ENCODE measurements at places on chromosomes 2 and 18.

DNA sequence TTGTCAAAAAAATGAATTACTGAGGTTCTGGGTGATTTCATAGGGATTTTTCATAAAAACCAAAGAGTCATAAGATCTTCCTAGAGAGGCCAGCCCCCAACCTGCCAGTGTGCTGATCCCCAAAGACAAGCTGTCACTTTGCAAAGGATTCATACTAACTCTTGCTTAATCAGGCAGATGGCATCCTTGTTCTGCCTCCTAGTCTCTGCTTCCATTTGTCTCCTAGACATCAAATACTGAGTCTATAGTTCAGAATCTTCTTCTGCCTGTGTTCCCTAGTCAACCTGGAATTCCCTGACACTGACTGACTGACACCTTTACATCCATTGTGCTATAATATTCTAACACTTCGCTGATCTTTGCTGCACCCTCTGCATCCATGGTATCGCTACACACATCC, 84.9 kb downstream of the SLC8A1 start:
- no peak for DNase-seq

GRCh38 chr2:60516383-60516811, 37.1 kb downstream of the BCL11A start:
- DNase-seq, result peak; percentile 90

GRCh38 chr2:218924757-218925156, 34.7 kb upstream of the CDK5R2 start:
- no peak for DNase-seq

DNA sequence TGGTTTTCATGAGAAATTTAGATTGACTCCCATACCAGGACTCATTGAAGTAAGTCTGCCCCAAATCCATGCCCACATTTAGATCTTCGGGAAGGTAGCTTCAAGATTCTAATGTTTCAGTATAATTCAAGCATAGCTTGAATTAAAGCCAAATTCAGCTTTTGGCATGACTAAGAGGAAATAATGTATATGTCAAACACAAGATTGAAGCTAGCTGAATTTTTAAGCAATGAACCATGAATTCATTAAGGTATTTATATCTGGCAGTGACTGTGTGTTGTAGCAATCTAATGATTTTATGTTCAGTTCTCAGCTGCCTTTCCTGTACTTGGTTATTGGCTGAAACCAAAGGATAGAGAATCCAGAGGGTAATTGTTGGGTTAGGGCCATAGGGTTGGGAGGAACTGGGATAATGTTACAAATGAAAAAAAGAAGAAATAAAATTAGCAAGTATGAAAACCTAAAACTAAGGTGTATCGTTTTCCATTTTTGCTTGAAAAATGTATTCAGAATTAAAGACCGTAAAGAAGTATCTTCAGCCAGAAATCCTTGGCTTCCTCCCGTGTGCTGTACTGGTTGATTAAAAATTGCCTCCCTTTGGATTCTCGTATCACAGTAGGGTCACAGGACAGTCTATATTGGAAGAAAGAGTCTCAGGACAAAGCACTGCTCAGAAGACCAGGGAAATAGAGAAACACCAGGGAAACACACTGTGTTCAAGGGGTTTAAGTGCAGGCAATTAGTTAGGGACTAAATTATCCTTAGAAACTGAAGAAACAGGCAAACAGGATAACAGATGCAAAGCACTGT, 119.0 kb upstream of the FN1 start:
- DNase-seq, result no peak

DNA sequence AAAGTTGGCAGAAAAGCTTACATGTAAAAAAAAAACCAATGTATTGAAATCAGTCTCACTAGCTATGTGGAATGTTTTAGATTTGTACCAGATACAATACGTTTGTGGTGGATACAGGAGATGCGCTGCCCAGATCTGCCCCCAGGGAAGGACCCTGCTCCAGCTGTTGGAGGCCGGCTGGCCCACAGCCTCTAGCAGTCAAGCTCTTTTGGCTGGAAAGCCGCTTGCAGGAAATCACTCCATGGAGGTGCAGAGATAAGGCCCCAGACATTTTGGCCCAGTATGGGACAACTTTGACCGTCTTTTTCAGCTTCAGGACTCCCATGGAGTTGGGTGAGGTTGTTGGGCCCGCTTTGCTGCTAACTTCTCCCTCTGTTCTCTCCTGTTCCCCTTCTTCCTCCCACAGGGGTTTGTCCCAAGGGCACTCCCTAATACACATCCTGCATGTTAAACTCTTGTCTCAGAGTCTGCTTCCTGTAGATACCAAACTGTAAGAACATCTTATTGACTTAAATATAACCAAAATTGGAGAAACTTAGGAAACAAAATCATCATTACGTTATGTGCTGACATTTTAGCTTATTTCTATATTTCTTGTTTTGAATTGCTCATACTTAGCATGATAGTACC, 1.7 kb upstream of the QPCT start:
- no peak for DNase-seq

GRCh38 chr2:199456383-199457146, 1.2 kb downstream of the SATB2 start:
- DNase-seq, result no peak

DNA sequence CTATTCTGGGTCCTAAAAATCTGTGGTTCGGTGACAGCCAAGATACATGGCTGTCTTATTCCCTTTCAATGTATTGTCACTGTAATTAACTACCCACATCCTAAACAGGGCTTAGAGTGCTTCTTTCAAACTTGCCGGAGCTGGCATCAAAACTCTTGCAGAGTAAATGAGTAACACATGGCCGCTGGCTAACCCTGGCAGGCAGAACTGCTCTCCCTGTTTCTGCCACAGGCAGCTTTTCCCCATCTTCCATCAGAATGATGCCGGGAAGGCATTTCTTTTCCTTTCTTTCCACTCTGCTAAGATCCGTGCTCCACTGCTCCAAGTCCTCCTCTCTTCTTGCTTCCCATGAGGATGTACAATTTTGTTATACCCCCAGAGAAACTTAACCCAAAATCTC, 54.8 kb upstream of the PTPRM start:
- DNase-seq, result no peak

DNA sequence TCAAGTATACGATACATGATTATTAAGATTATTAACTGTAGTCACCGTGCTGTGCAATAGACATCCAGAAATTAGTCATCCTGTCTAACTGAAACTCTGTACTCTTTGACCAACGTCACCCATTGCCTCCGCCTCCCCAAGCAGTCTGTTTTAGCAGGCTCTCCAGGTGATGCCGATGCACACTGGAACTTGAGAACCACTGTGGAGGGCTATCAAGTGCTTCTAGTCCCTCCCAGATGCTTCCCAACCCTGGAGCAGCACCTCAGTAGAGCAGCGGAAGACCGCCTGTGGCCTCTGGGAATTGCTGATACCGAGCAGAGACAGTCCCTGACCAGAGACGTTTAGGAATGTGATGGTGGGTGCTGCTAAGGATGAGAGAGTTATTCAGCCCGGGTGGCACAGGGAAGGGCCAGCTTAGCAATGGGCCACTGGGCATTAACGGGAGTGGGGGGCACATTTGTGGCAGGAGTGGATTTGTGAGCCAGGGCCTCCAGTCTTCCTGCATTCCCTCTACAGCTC, 50.7 kb downstream of the LIPG start:
- DNase-seq, result no peak

DNA sequence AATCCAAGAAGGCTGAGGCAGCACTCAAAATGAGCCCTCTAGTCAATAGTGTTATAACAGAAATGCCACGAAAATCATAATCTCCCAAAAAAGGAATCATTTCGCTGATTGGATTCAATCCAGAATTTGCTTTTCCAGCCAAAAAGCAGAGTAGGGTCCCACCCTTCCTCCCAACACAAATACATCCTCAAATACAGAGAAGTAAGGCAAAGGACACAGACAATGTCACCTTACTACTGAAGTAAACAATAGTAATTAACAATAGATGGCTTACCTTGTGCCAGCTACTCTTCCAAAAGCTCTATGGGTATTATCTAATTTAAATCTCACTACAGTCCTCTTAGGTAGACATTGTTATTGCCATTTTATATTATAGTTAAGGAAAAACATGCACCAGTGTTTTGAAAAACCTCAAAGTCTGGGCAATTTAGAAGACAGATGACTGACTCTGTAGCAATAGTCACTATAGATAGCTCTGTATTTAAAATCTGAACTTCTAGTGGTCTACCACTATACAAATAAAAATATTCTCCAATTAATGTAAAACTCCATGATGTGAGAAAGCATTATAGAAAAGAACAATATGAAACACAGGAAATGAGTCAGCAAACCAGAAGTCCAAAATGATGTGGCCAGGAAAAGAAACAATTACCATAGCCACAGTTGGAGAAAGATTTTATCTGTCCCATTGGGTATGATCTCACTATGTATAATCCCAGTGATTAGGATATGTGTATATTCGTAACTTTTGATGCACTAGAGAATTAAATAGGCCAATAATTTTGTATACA, 305.0 kb upstream of the ERBB4 start:
- peak; percentile 76 for DNase-seq

DNA sequence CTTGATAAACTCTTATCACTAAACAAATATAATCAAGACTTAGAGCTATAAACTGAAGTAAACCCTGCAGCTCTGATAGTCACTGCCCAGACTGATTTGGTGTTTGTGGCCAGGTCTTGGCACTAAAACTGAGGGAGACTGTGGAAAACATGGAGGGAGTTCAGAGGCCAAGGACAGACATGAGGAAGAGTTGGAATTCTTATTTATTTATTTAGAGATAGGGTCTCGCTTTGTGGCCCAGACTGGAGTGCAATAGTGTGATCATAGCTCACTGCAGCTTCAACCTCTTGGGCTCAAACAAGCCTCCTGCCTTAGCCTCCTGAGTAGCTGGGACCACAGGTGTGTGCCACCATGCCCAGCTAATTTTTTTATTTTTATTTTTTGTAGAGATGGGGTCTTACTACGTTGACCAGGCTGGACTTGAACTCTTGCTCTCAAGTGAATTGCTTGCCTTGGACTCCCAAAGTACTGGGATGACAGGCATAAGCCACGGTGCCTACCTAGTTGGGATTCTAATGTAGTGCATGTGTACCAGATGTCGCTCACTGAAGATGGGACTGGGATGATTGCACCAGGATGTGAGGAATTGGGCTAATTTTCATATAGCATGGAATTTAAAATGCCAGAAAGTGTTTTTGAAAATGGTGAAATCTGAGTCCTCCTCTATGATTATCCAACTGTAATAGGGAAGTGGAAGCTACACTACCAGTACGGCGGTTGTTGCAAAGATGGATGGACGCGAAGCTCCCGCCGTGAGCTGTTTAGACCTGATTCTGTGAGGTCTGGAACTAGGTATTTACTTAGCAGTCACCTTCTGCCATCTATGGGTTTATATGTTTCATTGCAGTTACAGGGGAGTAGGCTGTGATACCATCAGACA, 52.7 kb upstream of the CTLA4 start:
- peak; percentile 77 for DNase-seq

DNA sequence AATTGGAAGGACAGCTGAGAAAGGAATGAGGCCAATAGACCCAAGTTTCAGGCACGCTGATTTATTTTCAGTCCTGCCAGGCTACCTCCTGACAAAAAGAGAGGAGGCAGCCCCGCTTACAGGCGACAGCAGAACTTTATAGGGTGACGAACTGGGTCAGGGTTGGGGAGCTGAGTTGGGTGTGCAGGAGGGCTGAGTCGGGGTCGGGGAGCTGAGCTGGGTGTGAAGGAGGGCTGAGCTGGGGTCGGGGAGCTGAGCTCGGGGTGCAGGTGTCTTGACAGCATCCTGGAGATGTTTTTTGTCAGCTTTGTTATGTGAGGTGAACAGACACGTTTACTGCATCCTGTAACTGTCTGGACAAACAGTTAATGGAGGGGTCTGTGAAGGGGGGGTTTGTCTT, 342.2 kb downstream of the ADCYAP1 start:
- no peak for DNase-seq

DNA sequence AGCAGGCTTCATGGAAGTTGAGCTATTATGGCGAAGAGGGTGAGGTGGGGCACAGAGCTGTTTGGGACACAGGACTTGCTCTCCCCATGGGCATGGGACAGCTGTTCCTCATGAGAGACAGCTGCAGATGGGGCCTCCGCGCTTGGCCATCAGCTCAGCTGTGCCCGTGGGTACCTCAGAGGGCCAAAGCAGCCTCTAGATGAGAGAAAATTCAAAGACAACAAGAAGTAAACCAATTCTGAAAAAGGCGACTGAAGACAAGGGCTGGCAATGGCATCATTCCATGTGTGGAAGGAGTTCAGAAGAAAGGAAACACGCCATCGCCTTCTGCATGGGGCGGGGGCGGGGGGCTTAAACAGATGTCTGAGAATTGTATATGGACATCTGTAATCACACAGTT, 136.2 kb downstream of the BCL2 start:
- no peak for DNase-seq

- DNase-seq, result peak; percentile 14
Measured at GRCh38 chr2:157596992-157597681, 31.5 kb downstream of the ACVR1C start.

DNA sequence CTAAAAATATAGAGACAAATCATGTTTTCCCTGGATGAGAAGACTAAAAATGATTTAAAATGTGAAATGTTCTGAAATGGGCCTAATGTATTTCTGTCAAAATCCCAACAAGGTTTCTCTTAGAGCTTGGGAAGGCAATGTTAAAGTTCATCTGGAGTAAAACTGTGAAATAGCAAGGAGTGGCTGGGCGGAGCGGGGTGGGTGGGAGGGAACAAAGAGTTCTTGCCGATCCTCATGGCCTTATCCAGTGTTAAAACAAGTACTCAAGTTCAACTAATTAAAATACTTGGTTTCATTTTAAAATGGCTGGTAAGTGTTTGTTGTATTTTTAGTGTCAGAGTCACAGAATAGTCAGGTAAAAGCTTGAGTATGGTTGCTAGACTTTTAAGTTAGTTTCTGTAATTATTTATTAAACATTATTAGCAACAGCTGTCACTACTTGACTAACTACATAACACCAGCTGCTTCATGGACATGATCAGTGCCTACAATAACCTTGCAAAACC, 87.3 kb downstream of the RTN4 start:
- no peak for DNase-seq

GRCh38 chr2:2701813-2702212, 370.7 kb upstream of the MYT1L start:
- no peak for DNase-seq

GRCh38 chr2:105296017-105296611, 33.4 kb downstream of the TGFBRAP1 start:
- DNase-seq, result no peak

DNA sequence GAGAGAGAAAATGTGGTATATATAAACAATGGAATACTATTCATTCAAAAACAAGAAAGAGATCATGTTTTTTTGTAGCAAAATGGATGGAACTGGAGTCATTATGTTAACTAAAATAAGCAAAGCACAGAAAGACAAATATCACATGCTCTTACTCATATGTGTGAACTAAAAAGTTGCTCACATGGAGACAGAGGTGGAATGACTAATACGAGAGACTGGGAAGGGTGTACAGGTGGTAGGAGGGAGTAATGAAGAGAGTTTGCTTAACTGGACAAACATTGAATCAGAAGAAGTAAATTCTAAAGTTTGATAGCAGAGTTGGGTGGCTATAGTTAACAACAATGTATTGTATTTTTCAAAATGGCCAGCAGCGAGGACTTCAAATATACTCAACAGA, 1080.7 kb upstream of the CHAC2 start:
- DNase-seq, result peak; percentile 2

GRCh38 chr2:119548516-119549120, 4.4 kb downstream of the CFAP221 start:
- DNase-seq, result no peak
